Stimulated activated CD4-positive, alpha-beta T cell treated with anti-CD3 and anti-CD28 coated beads, Interleukin-2, amount 100 ng/mL, for 24 hours (primary cell): ENCODE measurements at places on chromosomes 11 and 22.

DNA sequence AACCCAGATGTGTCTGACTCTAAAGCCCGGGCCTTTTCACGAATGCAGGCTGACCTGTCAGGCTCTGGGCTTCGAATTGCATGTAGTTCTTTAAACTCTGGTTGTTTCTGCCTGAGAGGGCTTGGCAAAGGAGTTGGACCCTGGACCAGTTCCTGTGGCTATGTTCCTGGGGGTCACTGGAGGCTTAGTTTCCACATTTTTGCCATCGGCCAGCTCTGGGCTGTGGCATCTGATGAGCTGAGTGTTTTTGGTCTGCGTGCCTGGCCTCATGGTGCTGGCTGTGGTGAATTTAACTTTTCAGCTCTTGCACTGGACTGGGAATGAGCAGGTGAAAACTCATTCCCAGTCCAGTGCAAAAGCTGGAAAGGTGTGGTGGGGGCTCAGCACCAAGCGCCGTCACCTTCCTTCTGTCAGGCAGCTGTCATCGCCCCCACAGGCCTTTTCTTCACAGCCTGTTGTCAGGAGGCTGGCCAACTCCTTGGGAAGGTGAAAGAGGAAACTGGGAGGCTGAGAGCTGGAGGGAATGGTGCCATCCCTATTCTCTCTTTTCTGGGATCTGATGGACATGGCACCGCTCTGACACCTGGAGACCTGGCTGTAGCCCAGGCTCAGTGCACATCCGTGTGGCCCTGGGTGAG lies 123.6 kb downstream of the ADAMTS15 start:
- DNase-seq: no peak

GRCh38 chr11:63880403-63880790 lies 36.6 kb downstream of the RCOR2 start:
- DNase-seq: no peak

- DNase-seq: no peak
These were observed at the start of gene KCNE3 for GRCh38 chr11:74466916-74467885. KCNE3 (minus strand) TSS chr11:74467549; CDS start chr11:74457563, 9,986 bp downstream.

GRCh38 chr11:112844517-112844916 lies 116.7 kb upstream of the NCAM1 start:
- DNase-seq: no peak

- DNase-seq: no peak
These were observed 379.2 kb downstream of the AASDHPPT start for GRCh38 chr11:106456647-106457046.

DNA sequence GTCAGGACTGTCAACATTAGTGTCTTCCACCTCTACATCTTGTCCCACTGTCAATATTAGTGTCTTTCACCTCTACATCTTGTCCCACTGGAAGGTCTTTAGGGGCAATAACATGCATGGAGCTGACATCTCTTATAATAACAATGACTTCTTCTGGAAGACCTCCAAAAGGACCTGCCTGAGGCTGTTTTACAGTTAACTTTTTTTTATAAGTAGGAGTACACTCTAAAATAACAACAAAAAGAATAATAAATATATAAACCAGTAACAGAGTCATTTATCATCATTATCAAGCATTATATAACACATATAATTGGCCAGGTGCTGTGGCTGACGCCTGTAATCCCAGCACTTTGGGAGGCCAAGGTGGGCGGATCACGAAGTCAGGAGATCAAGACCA lies 57.5 kb downstream of the PAK1 start:
- DNase-seq: no peak
